Glutamatergic neuron (in vitro differentiated cells): ENCODE measurements at places on chromosomes 12 and 14. TPM values are rescaled to one million over a fixed set of nuclear protein-coding genes. Genes with fewer than 3 reads are reported as not detected.

The SERPINA9 gene
- not detected for total RNA-seq

GRCh38 chr14:60753264-60754119, 18.9 kb downstream of the MNAT1 start:
- no peak for DNase-seq

GRCh38 chr14:69666112-69666511, 54.7 kb downstream of the SUSD6 start:
- no peak for DNase-seq

DNA sequence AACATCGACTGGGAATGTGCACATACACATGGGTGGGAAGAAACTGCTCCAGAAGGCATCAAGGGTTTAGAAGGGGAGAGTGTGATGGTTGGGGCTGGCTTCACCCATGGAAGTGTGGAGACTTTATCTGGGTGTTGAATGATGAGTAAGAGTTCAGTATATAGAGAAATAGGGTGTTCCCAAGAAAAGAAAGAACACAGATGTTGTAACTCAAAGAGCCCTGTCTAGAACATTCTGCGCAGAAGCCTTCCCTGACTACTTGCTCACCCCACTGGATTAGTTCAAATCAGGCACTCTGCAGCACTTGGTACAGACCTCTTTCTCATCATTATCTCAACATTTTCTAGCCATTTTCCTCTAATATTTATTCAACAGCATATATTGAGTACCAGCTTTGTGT, 491.7 kb downstream of the SNAPC1 start:
- DNase-seq = no peak

DNA sequence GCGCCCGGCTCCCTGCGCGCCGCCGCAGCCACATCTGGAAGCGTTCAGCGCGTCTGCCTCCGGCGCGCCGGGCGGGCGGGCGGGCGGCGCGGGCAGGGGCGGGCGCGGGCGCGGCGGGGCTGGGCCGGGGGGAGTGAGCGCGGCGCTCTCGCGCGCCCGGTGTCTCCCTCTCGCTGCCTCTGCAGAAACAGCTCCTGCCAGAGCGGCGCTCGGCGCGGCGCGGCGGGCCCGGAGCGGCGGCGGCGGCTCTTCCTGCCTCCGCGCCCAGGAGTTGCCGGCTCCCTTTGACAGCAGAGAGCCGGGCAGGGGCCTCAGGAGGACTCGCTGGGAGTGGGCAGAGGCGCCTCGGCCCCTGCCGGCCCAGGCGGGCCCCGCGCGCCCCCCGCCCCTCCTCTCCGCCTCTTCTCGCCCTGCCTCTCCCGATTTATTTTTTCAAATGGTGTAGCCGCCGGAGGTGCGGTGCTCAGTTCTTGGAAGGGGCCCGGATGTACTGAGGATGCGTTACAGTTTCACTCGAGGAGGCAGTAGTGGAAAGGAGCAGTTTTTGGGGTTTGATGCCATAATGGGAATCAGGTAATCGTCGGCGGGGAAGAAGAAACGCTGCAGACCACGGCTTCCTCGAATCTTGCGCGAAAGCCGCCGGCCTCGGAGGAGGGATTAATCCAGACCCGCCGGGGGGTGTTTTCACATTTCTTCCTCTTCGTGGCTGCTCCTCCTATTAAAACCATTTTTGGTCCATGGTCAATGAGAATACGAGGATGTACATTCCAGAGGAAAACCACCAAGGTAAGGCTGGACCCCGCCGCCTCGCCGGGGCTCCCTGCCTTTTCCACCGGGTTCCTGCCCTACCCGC, at the start of gene CACNA1C:
Gene CACNA1C (plus strand): TSS at position 162 of the 853 bp plus-strand sequence. CDS start 576 bp downstream, at position 738.
- DNase-seq = peak; percentile 76

DNA sequence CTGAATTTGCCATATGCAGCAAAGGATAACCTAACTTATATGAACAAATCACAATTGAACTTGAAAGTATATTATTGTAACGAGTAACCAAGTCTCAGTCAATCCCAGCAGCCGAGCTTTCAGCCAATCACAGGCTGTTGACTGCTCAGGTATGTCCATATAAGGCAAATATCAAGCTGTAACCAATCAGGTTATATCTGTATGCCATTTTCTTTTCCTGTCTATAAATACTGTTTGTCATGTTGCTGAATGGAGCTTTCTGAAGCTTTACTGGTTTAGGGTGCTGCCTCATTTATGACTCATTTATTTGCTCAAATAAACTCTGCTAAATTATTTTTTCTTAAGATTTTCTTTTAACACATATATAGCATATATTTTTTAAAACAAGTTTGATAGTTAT, 1059.5 kb downstream of the GALC start:
- DNase-seq = no peak

- DNase-seq = no peak
These were observed 326.6 kb upstream of the PRICKLE1 start for GRCh38 chr12:42916143-42916542.

DNA sequence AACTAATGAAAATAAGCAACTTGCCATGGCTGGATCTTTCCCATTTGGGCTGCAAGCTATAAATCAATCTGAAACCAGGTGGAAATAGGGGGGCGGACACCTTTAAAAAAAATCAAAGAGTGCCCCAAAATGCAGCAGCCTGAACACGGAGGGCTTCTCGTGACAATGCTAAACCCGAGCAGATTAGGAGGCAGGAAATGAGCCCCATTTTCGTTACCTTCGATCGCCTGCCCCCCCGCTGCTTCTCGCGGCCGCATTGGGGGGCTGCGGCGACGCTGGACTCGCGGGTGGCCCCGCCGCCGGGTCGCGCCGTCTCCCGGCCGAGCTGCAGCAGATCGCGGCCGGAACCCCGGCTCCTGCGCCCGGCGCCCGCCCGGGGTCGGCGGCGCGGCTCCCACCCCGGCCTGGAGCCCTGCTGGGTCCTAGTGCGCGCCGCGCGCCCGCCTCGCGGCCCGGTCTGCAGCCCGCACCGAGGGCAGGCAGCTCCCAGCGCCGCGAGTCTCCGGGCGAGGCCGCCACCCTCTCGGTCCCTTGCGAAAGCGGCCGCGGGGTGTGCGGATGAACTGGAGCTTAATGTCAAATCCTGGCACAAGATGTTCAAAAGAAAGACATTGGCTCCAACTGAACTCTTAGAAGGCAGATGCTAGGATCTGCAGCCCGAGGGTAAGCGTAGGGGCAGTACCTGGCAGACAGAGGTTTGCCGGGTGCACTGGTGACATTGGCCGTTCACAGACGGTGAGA, 201.9 kb upstream of the FOXN3 start:
- DNase-seq = peak; percentile 87

- DNase-seq = peak; percentile 31
These were observed 4.9 kb downstream of the NFATC4 start for GRCh38 chr14:24372701-24373416.

- DNase-seq = no peak
These were observed 70.4 kb downstream of the MOK start for GRCh38 chr14:102234331-102235264.

DNA sequence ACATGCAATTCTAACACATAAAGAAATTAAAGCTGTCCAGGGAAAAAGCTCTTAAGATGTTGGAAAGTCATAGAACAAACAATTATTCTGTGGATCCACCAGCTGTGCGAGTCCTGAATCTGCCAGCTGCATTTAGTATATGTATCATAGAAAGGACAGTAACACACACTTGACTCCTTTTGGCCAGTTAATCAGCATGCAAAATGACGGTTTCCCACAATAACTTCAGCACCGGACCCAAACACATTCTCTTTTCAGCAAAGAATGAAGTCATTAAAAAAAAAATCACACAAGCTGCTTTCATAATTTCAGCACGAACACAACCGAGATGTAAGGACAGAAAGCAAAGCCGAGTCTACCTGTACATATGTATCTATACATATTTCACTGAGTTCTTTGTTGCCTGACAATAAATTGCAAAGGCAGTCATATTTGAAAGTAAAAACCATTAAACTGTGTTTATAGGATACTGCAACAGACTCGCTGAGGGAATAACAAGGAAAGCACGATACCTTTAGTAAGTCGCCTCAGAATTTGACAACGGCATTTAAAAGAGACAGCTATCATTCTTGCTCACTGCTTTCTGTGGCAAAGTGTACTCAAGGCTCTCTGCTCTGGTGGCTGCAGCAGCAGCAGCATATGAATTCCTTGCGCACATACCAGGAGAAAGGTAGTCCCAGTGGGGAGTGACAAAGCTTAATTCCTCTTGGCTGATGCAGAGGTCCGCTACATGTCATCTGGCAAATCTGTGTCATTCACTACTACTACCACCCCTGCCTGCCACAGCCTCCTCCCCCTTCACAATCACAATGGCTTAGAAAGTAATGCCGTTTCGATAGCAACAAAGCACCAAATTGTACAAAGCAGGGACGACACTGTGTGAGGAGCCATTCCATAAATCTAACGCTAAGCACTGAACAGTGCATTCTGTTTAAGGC, at the start of gene GRIP1:
Gene GRIP1 (minus strand): TSS at position 739 of the 938 bp plus-strand sequence. CDS start 172 bp downstream, at position 567.
- peak; percentile 24 for DNase-seq

The ACRBP gene
- total RNA-seq = 2.5 TPM

The CBLN3 gene
- 0.51 TPM for total RNA-seq

The NR4A1 gene
- 8.5 TPM for total RNA-seq

DNA sequence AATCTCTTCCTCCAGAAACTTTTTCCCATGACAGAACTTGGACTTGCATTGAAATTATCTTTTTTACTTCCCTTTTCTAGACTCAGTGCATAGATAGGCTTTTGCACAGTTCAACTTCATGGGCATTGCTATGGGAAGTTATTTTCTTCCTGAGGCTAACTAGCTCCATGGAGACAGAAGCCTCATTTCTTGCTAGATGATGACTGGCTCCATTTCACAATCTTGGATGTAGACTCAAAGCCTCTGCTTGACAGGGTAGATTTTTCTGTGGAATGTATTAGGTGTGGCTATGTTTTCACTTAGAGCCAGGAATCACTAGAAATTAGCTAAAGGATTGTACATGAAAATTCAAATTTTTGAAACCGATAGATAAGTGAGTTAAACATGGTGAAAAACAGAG, 884.1 kb upstream of the MGAT4C start:
- DNase-seq = no peak

- no peak for DNase-seq
These were observed 10.7 kb downstream of the VDR start for GRCh38 chr12:47894068-47894467.

The CDCA3 gene
- total RNA-seq = 5.2 TPM

DNA sequence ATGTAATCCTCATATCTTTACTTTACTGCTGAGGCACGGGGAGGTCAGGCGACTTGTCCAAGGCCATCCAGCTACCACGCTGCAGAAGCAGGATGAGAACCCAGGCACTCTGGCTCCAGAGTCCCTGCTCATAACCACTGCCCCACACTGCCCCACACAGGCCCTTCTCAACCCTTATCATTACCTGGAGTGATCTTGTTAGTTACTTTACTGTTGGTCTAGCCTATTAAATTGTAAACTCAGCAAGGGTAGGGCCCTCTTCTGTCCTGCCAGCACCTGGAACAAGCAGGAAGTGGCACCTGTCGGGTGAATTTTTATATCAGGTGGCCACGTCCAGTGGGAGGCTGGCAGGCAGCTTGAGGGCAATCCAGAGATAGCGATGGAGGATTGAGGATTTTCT, 12.2 kb downstream of the FAIM2 start:
- no peak for DNase-seq

DNA sequence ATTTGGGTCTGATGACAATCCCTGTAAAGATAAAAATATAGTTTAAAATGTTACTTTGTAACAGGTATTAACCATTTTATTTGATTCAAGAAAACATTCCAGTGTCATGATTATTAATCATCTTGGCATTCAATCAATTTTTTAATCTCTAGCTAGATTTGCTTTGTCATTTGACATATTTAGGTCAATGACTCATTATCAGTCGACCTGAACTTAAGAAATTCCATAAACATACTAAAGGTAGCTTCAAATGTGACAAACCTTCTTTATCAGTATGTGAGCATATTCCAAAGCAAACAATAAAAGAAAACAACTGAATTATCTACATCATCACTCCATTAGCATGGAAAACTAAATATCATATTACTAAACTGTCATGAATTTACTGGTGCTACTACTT, 50.8 kb upstream of the CDKL1 start:
- no peak for DNase-seq

DNA sequence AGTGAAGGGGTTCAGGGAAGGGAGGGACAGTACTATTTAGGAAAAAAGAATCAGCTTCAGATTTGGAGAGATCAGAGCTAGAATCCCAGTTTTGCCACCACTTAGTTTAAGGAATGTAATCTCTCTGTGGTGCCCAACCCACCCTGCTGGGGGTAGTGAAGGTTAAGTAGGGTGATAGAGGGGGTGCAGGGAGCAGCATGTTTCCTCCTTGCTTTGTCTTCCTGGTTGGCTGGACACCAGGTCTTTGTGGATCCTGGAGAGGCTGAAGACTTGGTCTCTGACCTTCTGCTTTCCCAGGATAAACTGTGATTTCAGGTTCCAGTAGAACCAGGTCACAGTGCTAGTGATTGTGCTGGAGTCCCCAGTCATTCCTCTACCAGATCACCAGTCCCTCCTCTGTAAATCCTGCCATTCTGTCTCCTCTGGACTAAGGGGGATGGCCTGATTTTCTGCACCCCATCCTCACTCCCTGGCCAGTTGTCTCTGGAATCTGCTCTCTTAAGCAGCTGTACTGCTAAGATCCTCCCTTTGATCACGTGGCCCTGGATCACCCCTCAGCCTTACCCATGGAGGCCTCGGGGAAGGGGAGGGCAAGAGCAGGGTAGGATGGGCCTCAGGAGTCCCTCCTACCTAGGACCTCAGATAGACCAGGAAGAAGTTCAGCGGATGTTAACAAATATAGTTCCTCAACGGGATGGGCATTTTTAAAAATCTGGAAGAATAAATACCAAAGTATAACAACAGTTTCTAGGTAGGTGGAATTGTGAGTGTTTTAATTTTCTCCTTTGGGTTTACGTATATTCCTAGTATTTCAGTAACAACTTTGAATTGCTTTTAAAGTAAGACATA, 3.1 kb downstream of the MAP3K12 start:
- DNase-seq = no peak

- DNase-seq = no peak
These were observed 39.8 kb upstream of the GPR68 start for GRCh38 chr14:91284146-91284790.

DNA sequence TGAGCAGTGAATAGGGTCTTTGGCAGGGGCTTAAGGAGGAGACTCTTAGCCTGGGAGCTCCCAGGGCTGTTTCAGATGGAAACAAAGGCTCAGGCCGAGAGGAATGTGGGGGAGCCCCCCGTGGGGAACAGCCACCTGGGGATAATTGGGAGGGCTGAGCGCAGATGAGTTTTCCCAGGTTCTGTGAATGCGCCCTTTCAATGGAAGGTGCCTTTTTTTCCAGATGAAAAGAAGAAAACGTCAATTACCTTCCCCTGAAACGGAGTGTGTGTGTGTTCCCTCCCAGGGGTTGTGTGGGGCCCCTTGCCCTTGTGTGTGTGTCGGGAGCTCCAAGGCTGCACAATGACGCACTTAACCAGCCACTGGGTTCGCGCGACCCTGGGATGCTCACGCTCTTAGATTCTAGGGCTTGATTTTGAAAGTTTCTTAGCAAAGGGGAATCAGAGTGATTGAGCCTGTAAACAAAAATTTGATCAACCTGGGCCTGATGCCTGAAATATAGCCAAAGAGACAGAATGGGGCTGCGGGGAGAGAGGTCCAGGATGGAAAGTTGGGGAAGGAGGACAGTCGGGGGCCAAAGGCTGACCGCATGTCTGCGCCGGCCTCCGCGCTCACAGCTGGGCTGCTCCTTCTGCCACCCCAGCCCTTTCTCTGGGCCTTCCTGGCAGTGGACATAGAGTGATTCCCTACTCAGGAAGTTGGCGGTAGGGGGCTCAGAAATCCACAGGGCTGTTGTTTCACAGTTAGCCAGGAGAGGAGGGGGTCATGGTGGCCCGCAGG, 14.6 kb downstream of the MEG3 start:
- no peak for DNase-seq

- DNase-seq = no peak
These were observed 475.6 kb downstream of the PDZRN4 start for GRCh38 chr12:41663598-41664265.
